ENCODE measurements at places on chromosomes 7 and 10. TPM values are rescaled to one million over a fixed set of nuclear protein-coding genes. Genes with fewer than 3 reads are reported as not detected.

Gene CUBN
- 0.08 TPM for polyA plus RNA-seq

Gene NEUROD6
- not detected for polyA plus RNA-seq

Gene SLC37A3
- 71.0 TPM for polyA plus RNA-seq

Gene SFTPA2
- not detected for polyA plus RNA-seq

Gene GPC2
- polyA plus RNA-seq, result 47.8 TPM

Gene SYT15
- 0.58 TPM for polyA plus RNA-seq

Gene MLXIPL
- polyA plus RNA-seq, result 10.6 TPM

Gene H2BK1
- polyA plus RNA-seq, result not detected

GRCh38 chr10:26914898-26915297 lies 54.1 kb upstream of the ABI1 start:
- DNase-seq, result no peak

GRCh38 chr7:73741600-73741999 lies 3.0 kb upstream of the ABHD11 start:
- DNase-seq, result peak; percentile 59

GRCh38 chr7:131302876-131303707 lies 24.6 kb upstream of the MKLN1 start:
- DNase-seq, result no peak

DNA sequence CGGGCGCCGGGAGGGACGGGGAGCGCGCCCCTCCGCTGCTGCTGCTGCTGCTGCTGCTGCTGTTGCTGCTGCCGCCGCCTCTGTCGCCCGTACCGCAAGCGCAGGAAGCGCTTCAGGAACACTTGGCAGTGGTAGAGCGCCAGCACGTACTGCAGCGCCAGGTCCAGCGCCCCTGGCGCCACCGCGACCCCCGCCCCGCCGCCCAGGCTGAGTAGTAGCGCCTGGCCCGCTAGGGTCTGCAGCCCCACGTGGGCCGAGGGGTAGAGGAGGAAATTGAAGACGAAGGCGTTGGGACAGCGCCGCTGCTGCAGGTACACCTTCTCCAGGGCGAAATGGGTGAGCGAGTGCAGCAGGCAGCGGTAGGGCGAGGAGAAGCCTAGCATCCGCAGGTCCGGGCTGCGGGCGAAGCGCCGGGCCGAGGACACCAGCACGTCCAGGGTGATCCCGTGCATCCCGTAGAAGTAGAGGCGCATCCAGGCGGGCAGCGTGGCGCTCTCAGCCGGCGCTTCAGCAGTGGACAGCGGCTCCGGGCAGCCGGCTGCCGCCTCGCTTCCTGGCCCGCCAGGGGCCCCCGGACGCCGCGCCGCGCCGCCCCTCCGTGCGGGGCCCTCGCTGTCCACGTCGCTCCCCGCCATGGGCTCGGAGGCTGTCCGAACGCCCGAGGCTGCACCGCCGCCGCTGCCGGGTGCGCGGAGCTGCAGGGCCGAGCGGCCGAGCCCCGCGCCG lies at the start of gene TMEM229A:
Gene TMEM229A (minus strand): TSS at position 699 of the 726 bp plus-strand sequence. CDS start 64 bp downstream, at position 635.
- DNase-seq, result peak; percentile 44

GRCh38 chr10:123635745-123636144 lies 30.4 kb upstream of the GPR26 start:
- DNase-seq, result no peak

GRCh38 chr7:82234457-82235049 lies 209.0 kb downstream of the CACNA2D1 start:
- no peak for DNase-seq

DNA sequence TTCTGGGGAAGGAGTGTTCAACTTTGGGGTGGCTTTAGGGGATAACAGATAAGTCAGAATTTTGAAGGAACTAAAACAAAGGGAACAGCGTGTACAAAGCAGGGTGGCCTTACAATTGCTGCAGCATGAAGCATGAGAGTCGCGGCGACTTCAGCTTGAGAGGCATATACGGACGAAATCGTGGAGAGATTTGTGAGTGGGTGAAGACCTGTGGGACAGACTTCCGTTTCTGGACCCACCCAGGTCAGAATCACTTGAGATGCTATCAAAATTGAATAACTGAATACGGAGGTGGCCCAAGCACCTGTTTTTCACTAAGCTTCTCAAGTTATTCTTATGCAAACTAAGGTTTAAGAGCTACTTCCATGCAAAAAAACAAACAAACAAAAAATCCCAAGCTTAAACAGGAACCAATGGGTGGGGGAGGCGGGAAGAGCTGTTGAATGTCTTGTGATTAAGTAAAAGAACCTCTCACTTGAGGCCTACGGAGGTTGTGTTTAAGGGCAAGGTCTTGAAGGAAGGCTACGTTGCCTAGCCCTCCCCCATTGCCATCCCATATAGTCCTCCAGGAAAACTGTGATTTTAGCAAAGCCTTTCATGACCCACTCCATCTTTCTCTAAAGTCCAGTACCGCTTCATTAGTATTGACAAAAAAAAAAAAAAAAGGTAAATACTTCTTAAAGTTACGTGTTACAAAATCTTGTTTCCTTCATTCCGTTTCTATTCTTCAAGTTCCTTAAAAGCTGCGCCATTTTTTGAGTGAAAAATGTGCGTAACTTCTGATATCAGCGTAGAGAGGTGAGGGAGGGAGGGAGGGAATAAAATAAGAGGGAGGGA lies 1.3 kb upstream of the TRIM24 start:
- DNase-seq, result peak; percentile 63

- DNase-seq, result no peak
Observed at GRCh38 chr7:102463841-102464576, 654 bp downstream of the ALKBH4 start.

DNA sequence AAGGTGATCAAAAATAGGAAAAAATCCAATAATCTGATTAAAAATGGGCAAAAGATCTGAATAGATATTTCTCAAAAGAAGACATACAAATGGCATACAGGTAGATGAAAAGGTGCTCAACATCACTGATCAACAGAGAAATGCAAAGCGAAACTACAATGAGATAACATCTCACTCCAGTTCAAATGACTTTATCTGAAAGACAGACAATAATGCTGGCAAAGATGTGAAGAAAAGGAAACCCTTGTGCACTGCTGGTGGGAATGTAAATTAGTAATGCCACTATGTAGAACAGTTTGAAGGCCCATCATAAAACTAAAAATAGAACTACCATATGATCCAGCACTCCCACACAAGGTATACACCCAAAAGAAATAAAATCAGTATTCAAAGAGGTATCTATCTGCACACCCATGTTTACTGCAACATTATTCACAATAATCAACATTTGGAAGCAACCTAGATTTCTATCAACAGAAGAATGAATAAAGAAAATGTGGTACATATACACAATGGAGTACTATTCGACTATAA lies 85.0 kb downstream of the LRRN3 start:
- DNase-seq, result no peak

- DNase-seq, result no peak
Observed at GRCh38 chr10:123945325-123945920, 53.8 kb upstream of the CPXM2 start.

- no peak for DNase-seq
Observed at GRCh38 chr10:63761243-63761642, 240.0 kb downstream of the REEP3 start.

DNA sequence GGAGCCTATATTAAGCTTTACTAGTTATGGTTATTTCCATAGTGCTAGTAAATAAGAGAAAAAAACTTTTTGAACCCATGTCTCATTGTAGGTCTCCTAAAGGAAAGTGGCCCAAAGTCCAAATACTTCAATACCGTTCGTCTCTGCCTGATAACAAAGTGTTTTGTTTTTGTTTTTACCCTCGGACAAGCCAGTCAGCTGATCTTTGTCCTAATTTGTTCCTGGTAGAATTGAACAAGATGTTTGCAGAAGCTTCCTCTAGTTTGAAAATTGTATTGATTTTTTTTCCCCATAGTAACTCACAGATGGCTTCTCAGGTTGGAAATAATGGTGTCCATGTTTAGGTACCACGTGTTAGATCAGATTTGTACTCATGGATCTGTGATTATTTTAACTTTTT lies 335.8 kb upstream of the KAT6B start:
- no peak for DNase-seq

DNA sequence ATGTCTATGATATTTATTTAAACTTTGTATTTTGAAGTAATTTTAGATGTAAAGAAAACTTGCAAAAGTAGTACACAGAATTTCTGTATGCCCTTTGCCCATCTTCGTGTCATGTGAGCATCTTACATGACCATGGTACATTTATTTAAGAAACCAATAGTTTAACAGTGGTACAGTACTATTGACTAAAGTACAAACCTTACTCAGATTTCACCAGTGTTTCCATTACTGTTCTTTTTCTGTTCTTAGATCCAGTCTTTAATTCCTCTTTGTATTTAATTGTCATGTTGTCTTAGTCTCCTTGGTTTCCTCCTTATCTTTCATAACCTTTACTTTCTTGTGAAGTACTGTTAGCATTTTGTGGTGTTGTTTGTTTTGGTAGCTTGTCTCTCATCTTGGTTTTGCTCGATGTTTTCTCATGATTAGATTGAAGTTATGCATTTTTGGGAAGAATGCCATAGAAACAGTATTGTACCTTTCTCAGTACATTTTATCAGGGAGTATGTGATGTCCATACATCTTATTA lies 24.1 kb downstream of the TAX1BP1 start:
- DNase-seq, result no peak

- DNase-seq, result no peak
Observed at GRCh38 chr10:74406006-74406405, 255.0 kb downstream of the ADK start.

- no peak for DNase-seq
Observed at GRCh38 chr10:103980288-103980906, 13.5 kb downstream of the SLK start.

DNA sequence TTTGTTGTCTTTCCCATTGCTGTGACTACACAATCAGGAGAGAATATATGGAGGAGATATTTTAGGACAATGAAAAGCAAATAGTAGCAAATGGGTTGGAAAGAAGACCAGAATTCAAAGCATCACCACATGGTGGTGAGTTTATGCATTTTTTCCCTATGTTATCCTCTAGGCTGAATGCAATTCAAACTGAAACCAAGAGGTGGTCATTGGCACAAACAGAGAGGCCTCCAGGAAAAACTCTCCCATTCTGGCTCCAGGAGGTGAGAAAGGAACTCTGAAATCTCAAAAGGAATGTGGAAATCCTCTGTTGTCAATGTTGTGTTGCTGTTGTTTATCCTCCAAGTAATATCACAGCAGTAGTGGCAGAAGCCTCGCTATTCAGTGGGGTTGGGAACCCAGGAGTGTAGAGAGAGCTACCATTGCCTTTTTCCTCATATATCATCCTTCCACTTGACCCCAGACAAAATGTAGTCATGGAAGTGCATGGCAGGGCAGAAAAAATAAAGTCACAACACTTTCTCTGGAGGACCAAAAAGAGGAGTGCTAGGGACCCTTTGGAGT lies 819.1 kb downstream of the GRID1 start:
- DNase-seq, result no peak

GRCh38 chr10:19865676-19866075 lies 49.4 kb downstream of the PLXDC2 start:
- DNase-seq, result no peak

DNA sequence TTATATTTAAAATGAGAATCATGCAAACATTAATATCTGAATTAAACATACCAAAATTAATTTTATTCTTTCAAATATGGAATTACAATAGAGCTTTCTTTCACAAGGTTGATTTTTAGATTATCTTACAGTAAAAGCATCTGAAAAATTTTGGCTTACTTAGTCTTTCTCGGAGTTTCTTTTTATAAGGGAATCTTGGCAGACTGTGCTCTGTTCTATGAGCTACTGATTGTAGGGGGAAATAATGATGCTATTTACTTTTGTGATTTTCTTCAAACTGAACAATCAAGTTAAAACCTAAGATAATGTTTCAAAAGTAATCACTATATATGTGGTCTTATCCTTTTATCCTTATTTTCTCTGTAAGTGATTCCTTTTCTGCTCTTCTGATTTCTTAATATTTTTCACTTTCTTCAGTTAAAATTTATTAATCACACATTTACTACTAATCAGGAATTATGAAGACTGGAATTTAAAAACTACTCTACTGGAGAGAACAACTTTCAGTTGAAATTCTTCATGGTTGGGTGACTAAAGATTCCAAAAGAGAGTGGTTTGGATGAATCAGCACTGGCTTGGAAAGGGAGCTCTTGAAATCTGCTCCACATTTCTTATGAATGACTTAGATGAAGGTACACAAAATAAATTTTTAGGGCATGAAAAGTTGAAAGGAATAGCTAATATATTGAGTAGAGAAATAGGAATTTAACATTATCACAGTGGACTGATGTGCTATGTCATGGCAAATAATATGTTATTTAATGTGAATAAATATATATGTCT lies 103.9 kb downstream of the PPP1R9A start:
- DNase-seq, result no peak

DNA sequence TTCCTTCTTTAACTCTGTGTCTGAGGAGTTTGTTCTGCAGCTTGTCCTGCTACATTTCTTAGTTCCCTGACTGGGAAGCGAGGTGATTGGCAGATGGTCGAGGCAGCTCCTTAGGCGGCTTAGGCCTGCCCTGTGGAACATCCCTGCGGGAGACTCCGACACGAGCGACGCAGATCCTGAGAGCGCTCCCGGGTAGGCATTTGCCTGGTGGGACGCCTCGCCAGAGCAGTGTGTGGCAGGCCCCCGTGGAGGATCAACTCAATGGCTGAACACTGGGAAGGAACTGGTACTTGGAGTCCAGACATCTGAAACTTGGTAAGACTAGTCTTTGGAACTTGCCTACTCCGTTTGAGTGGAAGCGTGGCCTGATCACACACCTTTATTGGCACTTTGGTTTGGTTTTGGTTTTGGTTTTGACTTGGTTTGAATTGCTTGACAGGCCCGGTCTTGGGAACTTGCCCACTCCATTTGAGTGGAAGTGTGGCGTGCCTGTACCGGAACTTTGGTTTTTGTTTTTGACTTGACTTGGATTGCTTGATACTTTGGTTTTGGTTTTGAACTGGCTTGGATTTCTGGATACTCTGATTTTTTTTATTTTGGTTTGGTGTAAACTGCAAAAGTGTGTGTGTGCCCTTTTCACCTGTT lies 42.6 kb downstream of the MAP3K8 start:
- no peak for DNase-seq

GRCh38 chr10:108424656-108425055 lies 1260.2 kb upstream of the SORCS1 start:
- DNase-seq, result no peak

DNA sequence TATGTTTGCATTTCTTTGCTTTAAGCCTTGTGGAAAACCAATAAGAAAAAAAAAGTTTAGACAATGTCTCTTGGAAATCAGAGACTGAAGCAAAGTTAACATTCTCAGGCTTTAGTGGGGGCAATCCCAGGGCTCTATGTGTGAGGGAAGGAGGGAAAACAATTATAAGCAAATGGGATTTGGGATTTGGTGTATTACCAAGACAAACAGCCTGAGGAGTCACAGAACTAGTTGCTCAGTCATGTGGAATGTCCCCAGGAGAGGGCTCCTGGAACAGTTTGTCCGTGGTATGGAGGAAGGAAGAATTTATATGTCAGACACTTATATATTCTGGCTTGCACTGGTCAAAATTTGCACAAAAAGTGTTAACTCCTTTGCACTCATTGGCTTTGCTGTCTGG lies 562.9 kb upstream of the TPK1 start:
- no peak for DNase-seq
